CD4-positive, alpha-beta T cell treated with Interferon alpha-2 for 1 hour (primary cell): ENCODE measurements at places on chromosomes 12 and 14.

DNA sequence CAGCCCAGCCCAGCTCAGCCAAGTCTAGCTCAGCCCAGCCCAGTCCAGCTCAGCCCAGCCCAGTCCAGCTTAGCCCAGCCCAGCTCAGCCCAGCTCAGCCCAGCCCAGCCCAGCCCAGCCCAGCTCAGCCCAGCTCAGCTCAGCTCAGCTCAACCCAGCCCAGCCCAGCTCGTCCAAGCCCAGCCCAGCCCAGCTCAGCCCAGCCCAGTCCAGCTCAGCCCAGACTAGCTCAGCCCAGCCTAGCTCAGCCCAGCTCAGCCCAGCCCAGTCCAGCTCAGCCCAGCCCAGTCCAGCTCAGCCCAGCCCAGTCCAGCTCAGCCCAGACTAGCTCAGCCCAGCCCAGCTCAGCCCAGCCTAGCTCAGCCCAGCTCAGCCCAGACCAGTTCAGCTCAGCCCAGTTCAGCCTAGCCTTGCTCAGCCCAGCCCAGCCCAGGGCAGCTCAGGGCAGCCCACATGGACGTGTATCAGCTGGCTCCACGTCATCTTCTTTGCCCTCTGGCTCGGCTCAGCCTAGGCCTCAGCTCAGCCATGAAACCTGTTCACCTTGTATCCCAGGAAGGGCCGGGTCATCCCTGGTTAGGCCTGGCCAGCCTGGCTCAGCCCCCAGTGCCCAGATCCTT, 185.6 kb downstream of the TMEM121 start:
- no peak for DNase-seq

- no peak for DNase-seq
Observed at GRCh38 chr14:100629696-100630095, 42.5 kb upstream of the BEGAIN start.

DNA sequence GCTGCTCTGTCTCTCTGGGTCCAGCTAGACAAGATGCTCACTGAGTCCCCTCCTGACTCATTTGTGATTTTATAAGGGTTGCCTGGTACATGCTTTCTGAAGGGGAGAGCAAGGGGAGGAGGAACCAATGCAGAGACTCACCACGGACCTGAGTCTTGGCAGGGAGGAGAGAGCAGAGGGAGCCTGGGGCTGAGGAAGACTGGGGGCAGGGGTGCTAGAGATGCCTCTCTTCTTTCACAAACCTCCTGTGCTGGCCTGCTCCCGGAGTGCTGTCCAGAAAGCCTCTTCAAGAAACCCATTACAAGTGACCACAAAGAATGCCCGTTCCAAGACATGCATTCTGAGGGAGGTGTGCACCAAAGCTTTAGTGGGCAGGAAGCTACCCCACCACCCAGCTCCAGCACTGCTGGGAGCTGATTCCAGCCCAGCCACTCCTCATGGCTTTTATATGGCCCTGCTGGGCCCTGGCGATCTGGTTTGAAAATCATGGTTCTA, 33.1 kb upstream of the DICER1 start:
- no peak for DNase-seq

- DNase-seq: peak; percentile 4
Observed at GRCh38 chr12:93094988-93095737, 166.1 kb upstream of the EEA1 start.

DNA sequence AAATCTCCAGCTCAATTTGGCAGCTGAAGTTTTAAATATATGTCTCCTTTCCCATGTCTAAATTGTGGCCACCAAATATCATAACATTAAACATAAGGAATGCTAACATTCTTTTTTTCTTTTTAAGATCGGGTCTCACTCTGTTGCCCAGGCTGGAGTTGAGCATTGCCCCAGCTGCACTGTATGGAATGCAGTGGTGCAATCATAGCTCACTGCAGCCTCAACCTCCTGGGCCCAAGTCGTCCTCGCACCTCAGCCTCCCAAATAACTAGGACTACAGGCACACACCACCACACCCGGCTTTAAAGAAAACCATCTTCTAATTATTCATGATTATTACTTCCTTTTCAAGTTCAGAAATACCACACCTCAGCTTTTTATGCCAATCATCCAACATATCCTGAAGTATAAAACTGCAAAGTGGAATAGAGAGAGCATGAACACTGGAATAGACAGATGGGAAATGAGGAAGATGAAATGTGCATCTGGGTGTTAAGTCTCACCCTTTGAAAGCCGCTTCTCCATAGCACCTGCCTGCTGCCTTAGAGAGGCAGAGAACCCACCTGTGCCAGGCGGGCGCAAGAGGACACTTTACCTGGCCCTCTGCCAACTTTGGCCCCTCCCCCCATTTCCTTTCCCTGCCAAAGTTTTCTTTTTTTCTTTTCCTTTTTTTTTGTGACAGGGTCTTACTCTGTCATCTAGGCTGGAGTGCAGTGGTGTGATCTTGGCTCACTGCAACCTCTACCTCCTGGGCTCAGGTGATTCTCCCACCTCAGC, 2.8 kb upstream of the EML1 start:
- no peak for DNase-seq

- no peak for DNase-seq
Observed at GRCh38 chr12:96094201-96094600, 58.8 kb upstream of the LTA4H start.

DNA sequence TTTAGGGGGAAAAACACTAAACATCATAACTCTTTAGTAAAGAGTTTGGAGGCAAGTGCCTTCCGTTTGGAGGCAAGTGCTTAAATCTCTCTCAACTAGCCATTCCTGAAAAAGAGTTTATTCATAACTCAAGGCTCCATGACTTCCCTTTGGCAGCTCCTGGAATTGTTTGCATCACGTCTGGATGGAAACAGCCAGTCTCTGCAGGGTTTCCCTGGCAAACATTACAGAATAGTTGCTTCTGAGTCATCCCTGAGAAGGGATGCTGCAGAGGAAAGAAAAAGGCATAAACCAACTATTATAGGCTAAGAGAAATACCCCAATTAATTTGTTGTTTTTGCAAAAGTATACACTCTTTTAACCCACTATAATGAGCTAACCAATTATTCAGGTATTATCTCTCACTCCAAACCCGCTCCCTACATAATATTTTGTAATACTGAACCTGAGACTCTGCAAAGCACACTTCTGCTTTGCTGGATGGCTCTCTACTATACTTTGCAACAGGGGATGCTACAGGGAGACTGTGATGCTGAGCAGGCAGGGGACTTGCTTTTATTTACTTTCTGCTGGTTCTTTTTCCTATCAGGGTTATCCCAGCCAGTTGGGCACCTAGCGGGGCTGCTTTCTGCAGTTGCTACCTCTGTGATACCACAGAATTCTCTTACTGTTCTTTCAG, 497.7 kb downstream of the FUT8 start:
- no peak for DNase-seq

DNA sequence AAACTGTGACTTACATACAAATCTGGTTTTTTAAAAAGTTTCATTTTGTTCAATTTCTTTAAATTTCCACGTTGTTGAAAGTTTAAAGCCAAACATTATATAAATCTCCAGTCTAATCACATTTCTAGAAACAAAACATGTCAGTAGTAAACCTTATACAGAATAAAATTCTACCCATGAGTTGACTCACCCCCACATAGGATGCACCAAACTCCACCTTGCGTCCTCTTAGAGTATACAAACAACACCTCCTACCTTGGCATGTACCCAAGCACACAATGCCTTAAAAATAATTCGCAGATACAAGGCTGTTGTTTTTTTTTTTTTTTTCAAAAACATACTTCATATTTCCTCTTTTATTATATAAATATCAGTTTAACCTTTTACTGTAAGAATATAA, 3.3 kb downstream of the FBXL14 start:
- peak; percentile 29 for DNase-seq

DNA sequence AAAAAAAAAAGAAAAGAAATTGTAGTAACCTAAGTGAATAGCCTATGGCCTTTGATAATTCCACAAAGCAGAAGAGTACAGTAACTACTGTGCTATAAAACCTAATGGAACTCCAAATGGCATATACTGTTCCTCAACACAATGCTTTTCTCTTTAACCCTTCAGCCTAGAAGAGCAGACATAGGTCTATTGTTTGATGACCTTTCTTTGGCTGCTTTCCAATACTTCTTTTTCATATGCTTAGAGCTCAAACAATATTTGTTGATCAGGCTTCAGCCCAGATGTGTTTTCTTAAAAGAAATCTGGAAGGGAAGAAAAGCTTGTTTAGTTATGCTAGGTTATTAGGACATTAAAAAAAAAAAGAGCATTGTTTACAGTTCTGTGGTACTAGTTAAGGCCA, 116.4 kb downstream of the NTN4 start:
- no peak for DNase-seq

- DNase-seq: no peak
Observed at GRCh38 chr12:508795-509194, 49.1 kb downstream of the B4GALNT3 start.

- no peak for DNase-seq
Observed at GRCh38 chr12:103851127-103851526, 10.1 kb upstream of the NT5DC3 start.

- DNase-seq: no peak
Observed at GRCh38 chr12:95411466-95411865, 62.5 kb upstream of the METAP2 start.

DNA sequence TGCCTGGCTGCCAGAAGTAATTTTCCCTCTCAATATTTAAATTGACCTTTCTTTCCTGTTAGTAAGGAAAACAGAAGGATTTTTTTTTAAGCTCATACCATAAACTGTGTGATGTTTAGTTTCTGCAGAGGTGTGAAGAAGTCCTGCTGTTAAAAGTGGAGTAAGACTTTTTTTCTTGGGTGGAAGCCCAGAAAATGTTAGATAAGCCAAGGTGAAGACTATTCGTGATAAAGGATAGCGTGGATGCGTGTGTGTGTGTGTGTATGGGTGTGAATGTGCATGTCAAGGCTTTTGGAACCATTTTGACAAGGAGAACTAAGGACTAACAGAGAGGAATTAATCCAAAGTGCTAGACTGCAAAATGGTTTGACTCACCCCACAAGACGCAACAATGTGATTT, 152.9 kb upstream of the SEL1L start:
- DNase-seq: no peak

- DNase-seq: no peak
Observed at GRCh38 chr14:74962046-74962445, 6.6 kb upstream of the PGF start.

GRCh38 chr12:79441534-79441933, 249.2 kb downstream of the PAWR start:
- DNase-seq: no peak

DNA sequence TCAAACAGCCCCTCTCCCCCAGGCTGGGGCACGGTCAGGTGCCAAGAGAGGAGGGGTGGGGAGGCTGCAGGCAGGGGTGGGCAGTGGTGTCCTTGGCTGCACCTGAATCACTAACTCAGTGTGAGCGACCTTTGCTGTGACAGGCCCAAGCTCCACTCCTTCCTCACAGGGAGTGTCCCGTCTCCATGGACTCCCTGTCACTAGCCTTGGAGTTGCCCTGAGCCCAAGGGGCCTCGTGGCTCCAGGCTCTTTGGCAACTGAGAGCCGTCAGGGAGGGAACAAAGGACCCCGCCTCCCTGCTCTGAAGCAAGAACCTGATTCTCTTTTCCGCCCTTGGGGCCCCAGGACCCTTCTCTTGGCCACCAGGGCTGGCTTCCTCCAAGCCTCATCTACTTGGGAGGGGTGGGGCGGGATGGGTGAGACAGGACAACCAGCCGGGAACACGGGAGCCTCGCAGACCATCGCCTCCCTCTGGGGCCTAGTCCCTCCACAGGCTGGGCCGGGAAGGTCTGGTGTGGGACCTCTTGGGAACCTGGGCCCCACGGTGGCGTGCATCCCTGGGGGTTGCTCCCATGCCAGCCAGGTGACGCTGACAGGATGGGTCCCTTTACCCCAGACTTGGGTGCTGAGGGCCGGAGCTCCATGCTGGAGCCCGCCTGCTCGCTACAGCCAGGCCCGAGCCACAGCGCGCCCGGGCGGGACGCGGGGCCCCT, 935 bp upstream of the ADSS1 start:
- DNase-seq: no peak

DNA sequence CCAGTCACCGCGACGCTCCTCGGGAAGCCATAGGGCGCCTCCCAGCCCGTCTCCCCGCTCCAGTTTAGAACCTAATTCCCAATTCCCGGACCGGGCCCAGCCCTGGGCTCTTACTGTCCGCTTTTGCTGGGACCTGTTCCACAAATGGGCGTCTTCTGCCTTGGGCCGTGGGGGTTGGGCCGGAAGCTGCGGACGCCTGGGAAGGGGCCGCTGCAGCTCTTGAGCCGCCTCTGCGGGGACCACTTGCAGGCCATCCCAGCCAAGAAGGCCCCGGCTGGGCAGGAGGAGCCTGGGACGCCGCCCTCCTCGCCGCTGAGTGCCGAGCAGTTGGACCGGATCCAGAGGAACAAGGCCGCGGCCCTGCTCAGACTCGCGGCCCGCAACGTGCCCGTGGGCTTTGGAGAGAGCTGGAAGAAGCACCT, 797 bp downstream of the UNG start:
- no peak for DNase-seq

DNA sequence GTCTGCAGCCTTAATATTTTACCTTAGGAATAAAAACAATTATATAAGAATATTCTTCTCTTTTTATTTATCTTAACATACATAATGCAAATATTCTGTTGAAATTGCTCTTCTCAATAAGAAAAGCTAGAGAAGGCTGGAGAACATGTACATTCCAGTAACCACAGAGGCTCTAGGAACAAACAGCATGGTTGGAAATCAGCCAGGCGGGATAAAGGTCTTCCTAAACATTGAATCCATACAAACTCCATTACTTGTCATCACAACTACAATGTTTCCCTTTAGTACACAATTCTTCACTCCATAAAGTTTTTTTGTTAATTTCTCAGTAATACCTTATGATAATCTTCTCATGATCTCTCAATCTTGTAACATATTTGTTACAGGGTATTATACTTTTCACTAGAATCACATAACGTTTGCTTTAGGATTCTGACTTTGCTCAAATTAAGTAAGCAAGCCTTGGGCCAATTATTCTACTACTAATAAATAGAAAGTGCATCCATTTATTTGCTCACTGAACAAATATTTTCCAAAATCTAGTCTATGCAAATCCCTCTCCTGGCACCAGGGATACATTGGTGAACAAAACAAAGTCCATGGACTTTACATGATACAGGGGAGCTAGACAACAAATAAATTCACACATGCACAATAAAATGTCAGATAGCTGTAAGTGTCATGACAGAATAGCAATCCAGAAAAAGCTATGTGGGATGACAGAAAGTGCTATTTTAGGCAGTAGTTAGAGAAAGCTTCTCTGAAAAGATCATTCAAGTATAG, 237.5 kb upstream of the TMTC1 start:
- no peak for DNase-seq

GRCh38 chr14:26984311-26985177, 386.7 kb upstream of the NOVA1 start:
- DNase-seq: no peak

GRCh38 chr14:23630687-23631086, 5.5 kb upstream of the DHRS2 start:
- no peak for DNase-seq
